Colonic mucosa (tissue), 4 donors: ENCODE measurements at places on chromosomes 4 and X.

GRCh38 chrX:23386726-23387125 lies 52.1 kb downstream of the PTCHD1 start:
- no peak for DNase-seq

- DNase-seq: no peak
These were observed 122.4 kb downstream of the PHKA2 start for GRCh38 chrX:18861511-18861910.

- no peak for DNase-seq
These were observed 73.6 kb downstream of the DCK start for GRCh38 chr4:71066737-71067716.

GRCh38 chr4:5572114-5572513 lies 136.2 kb downstream of the EVC2 start:
- no peak for DNase-seq
